ENCODE measurements at places on chromosomes 5 and 9.

GRCh38 chr9:90016272-90016671 lies 411.5 kb downstream of the GADD45G start:
- DNase-seq = no peak

GRCh38 chr9:136653323-136654079 lies 9.2 kb upstream of the EGFL7 start:
- no peak for DNase-seq

DNA sequence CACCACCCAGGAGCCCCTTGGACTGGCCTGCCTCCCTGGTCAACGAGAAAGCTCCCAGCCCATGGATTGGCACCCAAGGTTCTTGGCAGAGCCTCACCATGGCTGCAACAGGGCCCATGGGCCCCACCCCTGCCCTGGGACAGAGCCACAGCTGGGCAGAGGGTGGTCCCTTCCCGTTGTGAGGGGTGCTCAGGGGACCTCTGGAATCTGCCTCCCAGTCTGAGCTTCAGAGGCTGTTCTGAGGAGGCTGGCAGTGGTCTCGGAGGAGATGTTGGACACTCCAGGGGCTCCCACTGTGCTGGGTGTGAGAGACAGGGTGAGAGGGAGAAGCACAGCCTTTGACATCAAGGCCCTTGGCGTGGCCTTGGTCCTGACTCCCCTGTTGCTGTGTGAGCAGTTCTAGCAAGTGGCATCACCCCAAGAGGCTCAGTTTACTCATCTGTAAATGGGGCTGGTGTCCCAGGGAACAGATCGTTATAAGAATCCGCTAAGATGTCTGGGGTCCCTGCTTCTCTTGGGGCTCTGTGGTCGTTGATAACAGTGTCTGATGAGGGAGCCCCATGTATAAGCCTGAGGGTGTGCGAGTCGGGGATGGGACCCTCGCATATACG lies 33.0 kb downstream of the LHX3 start:
- no peak for DNase-seq

DNA sequence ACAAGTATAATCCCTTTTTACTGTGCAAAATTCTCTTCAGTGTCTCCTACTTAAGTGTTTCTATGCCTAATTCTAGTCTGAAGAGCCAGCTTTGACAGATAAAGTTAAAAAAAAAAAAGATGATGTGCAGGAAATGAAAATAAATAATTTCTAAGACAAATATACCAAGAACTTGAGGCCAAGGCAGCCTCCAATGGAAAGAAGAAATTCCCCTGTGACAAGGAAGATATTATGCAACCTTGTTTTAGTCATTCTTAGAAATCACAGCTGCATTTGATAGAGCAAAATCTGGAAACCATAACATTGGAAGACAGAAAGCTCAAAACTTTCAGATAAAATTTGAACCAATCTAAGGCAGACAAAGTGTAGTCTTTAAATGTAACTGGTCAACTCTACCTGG lies 375.9 kb upstream of the TLE4 start:
- DNase-seq = no peak

DNA sequence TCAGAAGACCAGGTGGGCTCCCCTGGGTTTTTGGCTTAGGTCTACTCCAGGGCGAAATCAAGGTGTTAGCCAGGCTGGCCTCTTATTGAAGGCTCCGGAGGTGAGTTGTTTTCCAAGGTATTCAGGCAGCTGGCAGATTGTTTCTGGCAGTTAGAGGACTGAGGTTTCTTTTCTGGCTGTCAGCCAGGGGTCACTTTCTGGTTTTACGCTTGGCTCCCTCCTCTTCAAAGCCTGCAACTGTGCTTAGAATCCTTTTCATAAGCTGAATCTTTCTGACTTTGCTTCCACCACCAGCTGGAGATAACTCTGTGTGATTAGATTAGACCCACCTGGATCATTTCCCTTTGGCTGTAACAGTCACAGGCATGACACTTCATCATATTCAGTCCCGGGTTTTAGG lies 24.6 kb downstream of the RFK start:
- DNase-seq = no peak

GRCh38 chr5:5341531-5342292 lies 80.8 kb upstream of the ICE1 start:
- no peak for DNase-seq

DNA sequence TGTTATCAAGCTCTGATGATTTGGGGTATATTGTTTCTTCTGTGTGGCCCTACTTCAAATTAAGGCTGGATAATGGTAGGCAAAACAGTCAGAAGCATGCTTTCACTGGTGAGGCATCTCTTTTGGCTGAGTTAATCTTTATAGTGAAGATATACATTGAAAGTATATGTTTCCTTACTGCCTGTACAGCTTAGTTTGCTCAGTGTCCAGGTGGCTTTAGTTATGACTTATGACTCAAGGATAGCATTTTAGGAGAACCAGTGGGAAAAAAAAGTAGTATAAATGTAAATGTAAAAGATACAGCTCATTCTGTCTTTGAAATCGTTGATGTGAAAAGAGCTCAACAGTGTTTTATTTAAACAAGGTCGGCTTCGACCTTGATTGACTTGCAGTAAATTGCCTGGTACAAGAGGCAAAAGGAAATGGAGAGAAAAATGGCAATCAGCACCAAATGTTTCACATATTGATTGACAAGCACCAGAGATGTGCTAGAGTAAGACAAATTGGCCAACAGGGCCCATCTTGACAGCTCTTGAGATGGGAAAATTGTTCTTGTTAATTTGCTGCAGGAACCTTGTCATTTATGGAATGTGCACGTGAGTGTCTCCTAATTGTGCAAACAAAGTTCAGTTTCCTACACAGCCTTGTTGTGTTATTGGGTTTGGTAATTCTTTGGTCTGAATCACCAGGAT lies 447.4 kb upstream of the WWC1 start:
- DNase-seq = no peak

DNA sequence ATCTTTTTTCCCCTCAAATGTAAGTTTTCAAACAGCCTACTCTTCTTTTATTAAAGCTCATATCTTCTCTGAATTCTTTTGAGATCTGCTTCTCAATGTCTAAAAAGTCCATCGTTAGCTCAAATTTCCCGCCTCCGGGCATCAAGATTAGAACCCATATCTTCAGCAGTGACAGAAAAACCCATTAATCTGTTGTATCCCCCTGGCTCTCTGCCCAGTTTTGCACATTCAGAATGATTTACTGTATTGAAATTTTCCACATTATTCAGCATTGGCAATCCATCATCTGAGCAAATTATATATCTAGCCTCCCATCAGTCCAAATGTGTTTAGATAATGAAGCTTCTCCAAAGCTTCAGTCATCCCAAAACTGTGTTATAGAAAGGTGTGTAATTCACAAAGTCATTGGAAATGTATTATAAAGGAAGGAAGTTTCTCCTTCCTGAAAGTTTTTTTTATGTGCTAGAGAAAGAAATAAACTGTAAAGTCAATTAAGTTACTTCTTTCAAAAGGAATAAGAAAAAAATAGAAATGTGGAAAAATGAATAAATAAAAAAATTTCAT lies 849.9 kb downstream of the MAT2B start:
- DNase-seq = no peak

DNA sequence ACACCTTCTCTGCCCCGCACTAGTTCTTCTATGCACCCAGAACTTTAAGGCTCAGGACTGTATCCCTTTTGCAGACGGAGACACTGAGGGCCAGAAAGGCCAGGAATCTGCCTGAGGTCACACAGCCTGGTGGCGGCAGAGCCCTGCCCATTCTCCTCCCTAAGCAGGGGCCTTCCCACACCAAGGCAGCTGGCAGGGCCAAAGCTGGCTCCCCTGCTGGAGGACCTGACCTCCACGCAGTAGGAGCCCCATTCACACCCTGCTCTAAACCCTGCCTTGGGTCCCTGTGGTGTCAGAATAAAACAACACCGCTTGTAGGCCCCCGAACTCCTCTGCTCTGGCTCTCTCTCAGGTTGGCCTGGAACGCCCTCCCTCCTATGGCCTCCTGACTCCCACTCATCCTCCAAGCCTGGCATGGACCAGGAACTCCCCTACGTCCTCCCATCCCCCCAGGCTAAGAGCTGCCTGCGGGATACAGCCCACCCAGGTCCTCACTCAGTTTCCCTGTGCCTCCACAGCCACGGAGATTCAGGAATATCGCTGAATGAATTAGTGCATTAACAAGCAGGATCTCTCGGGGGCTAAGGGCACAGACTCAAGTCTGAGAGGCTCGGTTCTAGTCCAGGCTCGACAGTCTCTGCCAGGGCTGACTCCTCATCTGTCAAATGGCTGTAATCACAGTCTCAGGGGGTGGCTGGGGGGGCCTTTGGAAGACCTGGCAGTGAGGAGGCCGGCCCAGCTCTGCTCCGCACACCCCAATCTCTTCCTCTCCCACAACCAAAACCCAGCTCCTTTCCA lies 2.8 kb downstream of the ST6GALNAC6 start:
- DNase-seq = no peak

DNA sequence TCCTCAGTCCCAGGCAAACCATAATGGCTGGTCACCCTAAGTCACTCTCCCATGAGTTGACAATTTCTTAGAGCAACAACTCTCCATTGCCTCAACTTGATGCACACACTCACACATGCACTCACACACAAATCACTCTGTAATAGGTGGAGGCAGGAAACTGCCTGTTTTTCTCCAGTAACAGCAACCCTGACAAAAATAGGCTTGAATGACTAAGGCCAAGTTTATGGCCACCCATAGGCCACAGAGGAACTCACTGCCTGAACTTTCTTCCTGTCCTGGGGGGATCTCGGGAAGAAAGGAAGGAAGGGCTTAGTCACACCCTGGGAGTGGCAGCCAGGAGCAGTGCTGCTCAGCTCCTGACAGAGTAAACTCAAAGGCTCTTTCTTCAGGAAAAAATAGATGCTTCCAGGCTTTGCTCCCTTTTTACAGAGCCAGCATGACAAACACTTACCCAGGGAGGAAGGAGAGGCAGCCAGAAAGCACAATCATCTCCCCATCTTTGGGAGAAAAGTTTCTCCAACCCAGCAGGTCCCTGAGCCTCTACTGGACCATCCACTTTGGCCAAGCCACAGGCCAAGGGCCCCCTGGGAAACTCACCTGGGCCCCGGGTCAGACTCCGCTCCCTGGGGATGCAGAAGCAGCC lies 368 bp downstream of the SH3TC2 start:
- no peak for DNase-seq

GRCh38 chr9:136257381-136258298 lies 12.0 kb upstream of the QSOX2 start:
- no peak for DNase-seq

GRCh38 chr5:75664979-75665378 lies 52.3 kb downstream of the POC5 start:
- no peak for DNase-seq

DNA sequence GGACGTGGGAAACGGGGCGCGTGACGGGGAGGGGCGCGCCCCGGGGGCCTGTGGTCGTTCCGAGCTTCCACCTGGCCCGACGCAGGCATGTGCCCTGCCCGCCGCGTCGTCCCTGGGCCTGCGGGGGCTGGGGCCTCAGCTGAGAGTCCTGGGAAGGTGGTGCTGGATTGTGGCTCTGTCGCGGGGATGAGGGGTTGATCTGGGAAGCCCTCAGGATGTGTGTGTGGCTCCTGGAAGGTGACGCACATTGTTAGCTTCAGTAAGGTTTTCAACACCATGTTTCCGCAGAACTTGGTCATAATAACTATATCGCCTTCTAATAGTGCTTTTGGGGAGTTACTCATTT lies 589.1 kb downstream of the MTRR start:
- no peak for DNase-seq

GRCh38 chr5:2200261-2200950 lies 317.7 kb upstream of the IRX4 start:
- no peak for DNase-seq

DNA sequence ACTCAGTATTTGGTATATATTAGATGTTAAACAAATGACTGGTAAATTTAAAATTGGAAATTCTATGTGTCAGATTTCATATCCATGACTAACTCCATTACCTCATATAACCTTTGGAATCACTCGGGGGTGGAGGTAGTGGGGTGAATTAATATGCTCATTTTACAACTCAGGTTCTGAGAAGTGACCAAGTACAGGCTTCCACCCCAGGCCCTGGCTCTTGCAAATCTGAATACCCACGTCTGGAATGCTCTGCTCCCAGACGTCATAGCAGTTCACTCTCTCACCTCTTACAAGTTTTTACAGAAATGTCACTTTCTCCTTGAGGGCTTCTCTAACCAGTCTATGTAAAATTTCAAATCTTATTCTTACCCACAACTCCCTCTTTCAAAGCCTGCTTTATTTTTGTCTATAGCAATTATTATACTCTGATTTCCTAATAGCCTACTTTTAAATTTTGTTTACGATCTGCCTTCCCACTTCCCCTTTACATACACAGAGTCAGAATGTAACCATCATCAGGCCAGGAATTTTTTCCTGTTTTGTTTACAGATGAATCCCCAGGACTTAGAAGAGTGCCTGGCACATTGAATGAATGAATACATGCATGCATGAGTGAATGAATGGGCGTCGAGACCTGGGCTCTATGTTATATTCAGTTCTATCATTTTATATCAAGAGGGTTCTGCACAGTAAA lies 134.1 kb upstream of the IFNE start:
- DNase-seq = no peak

DNA sequence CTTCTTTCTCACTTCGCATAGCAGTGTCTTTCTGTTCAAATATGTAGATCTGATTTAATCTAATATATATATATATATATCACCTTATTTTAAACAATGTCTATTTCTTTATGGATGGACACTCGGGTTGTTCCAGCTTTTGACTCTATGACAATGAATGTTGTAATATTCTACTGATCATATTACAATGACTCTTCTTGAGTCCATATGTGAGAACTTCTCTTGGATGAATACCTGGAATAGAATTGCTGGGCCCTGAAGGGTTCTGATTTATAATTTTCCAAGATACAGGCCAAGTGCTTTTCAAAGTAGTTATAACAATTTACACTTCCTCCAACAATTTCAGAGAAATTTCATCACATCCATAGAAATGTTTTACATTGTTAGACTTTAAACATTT lies 28.8 kb downstream of the NTRK2 start:
- no peak for DNase-seq

DNA sequence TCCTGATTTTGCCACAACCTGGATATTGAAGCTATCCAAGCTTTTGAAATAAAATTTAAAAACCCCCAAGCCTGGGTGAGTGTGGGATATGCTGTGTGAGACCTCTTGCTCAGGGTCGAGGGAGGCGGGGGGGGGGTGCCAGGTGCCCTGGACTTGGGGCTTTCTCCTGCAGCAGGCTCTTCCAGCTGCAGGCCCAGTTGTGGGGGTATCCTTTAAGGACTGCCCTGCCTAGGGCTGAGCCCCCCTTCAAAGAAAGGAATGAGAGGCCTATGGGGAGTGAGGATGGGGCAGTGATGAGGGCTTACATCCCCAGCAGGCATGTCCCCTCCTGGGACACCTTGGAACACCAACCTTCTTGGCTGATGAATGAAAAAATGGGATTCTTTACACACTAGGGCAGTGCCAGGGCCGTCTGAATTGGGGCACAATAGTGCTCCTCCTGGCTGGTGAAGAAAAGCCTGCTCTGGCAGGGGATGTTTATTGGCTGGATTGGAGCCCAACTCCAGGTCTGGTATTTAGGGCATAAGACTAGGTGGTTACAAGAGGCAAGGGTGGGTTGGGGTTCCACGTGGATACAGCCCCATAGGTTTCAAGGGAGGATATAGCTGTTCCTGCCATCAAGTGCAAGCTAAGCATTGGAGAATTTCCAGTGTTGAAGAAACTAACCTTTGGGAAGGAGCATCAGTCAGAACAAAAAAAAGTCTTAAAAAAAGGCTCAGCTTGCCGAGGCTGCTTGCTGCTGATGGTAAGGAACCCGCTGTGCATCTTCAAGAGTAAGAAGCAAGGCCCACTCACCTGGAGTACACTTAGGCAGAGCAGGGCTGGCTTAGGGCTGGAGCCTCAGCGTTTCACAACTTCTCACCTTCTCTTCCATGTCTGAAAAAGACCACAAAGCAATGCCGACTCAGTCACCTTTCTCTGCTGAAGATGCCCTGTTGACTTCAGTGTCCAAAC lies 7.0 kb downstream of the HNRNPAB start:
- no peak for DNase-seq

GRCh38 chr5:113282472-113282871 lies 152.3 kb downstream of the TSSK1B start:
- DNase-seq = no peak
